Cardiac fibroblast (primary cell): ENCODE measurements at places on chromosomes 12 and 14.

GRCh38 chr12:70353780-70354660 is 12.1 kb upstream of the KCNMB4 start:
- DNase-seq = no peak

- no peak for DNase-seq
These were observed 89.1 kb downstream of the BEGAIN start for GRCh38 chr14:100498068-100498467.

DNA sequence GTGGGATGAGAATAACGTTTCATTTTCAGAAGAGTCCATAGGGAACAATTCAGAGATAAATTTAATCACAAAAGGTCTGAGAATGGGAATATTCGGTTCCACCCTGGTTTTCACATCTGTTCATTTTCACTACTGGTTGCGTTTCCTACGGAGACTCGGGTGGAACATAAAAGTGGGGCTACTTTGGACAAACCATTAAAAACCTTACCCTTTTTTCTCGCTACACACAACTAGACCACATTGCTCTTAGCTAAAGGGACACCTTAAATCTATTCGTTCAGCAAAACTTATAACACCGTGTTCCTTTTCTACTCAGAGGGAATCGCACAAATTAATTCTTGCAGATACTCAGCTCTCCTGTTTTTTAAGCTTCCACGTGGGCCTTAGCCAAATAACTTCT is 1.0 kb upstream of the SUDS3 start:
- no peak for DNase-seq

GRCh38 chr12:79227646-79228045 is 363.1 kb downstream of the SYT1 start:
- no peak for DNase-seq

GRCh38 chr14:68539241-68539737 is 253.6 kb downstream of the ZFP36L1 start:
- no peak for DNase-seq

GRCh38 chr14:73750531-73750901 is 36.3 kb upstream of the PNMA1 start:
- DNase-seq = no peak

DNA sequence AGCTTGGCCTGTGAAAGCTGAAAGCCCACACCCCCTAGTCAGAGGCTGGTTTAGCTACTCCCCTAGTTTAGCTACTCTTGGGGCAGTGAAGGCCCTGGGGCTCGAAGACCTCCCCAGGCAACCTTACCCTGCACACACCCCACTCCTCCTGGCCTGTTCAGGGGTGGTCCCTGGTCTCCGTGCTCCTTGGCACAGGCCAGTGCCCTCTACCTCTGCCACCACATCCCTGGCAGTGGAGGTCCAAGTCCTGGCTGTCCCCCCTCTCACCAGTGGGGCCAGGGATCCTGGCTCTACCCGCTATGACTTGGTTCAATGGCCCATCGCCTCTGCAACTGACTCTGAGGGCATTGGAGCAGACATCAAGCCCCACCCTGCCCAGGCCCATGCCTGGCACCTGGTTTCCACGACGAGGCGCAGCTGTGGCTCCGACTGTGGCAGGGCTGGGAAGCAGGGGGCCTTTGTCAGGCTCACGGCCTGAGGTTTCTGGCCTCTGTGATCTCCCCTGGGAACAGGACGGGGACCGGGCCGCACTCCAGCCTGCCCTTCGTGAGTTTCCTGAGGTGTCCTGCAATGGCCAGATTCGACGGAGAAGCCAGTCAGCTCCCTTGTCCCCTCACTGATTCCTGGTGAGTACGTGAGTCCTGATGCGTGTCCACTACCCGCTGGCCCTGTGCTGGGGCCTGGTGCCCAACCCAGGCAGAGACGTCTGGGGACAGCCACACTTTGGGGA is 5.7 kb downstream of the TMEM121 start:
- no peak for DNase-seq

DNA sequence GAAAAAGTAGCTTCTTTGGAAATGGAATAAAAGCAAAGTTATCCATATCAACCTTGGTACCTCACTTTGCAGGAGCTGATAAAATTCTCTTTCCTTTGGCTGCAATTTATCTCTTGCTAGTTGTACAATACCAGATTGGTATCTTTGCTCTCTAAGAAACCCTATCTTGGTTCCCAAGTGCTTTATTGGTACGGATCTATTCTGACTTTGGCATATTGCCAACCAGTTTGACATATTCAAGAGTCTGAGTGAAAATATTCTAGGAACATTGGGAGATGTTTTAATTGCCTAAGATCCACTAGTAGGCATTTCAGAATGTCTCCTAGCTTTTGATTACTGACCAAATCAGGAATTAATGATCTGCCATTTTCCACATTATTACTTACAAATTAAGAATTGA is 167.2 kb upstream of the ATP2B1 start:
- no peak for DNase-seq
